ENCODE measurements at places on chromosomes 5 and 9.

DNA sequence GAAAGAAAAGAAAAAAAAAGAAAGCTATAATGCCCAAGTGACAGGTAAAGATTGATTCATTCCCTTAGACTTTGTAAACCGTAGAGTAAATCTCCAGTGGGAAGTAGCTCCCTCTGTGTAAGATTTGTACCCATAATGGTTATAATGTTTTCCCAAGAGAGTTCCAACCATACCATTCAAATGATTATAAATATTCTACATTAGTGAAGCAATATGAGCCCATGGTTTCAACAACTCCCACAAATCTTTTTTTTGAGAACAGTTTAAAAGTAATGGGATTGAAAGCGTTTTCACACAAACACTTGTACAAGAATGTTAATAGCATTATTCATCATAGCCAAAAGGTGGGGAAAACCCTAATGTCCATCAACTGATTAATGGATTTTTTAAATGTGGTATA, 58.0 kb downstream of the GRAMD2B start:
- no peak for DNase-seq

GRCh38 chr9:27471366-27471765, 52.7 kb upstream of the IFNK start:
- DNase-seq = no peak

- no peak for DNase-seq
Measured at GRCh38 chr5:172175263-172175719, 12.7 kb downstream of the STK10 start.

GRCh38 chr5:59660737-59661136, 232.8 kb downstream of the PDE4D start:
- DNase-seq = peak; percentile 53

- no peak for DNase-seq
Measured at GRCh38 chr5:179918742-179919486, 11.2 kb upstream of the TBC1D9B start.

GRCh38 chr9:137243626-137244485, 2.8 kb downstream of the TUBB4B start:
- DNase-seq = no peak

DNA sequence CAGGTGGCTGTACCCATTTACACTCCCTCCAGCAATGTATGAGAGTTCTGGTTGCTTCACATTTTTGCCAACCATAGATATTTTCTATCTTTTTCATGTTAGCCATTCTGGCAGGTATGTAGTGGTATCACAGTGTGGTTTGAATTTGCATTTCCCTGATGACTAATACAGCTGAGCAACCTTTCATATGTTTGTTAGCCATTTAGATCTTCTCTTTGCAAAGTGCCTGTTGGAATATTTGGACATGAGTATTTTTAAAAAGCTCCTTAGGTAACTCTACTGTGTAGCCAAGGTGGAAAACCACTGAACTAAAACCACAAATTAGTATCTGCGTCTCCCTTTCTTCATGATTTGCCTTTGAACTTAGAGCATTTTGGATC, 31.9 kb downstream of the IRF1 start:
- DNase-seq = peak; percentile 57

DNA sequence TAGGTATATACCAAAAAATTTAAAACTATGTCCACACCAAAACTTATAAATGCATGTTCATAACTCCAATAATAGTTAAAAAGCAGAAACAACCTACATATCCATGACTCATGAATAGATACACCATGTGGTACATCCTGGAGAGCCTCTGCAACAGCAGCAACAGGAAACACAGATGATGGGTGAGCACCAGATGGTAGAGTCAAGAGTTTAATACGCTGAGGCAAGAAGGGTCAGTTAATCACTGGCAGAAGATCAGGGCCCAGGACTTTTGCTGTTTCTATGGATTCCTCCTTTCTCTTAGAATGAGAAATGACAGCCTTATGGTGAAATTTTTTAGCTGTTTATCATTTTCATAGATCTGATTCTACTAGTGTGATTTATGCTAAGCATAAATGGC, 351.8 kb upstream of the ADAMTSL1 start:
- peak; percentile 6 for DNase-seq

DNA sequence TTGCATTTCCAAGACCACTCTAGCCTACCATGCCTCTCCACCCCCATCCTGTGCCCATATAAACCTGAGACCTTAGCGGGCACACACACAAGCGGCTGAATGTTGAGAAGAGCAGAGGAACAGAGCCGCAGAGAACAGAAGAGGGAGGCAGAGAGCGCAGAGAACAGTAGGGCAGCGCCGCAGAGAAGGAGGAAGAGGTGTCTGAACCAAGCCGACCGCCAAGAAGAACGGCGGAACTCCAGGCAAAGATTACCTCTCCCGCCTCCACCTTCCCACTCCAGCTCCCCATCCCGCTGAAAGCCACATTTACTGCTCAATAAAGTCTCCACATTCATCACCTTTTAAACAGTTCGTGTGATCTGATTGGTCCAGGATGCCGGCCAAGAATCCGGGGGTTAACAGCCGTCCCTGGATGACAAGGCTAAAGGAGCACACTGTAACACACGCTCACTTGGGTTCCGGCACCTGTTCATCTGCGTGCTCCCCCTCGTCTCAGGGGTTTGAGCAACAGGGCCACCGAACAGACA, 33.2 kb downstream of the GRIN3A start:
- DNase-seq = peak; percentile 30

GRCh38 chr5:39650008-39650762, 225.4 kb upstream of the DAB2 start:
- DNase-seq = peak; percentile 31

- DNase-seq = no peak
Measured at GRCh38 chr9:127786773-127787104, 905 bp downstream of the CDK9 start.
